Astrocyte (in vitro differentiated cells and primary cell): ENCODE measurements at places on chromosomes 2 and 18. TPM values are rescaled to one million over a fixed set of nuclear protein-coding genes. Genes with fewer than 3 reads are reported as not detected.

PSD4 gene
- 2.6 and 4.0 TPM in 2 replicates for total RNA-seq

GALNT14 gene
- total RNA-seq: 2.1 and 2.9 TPM in 2 replicates

CNTNAP5 gene
- total RNA-seq: 0.30 TPM in 1 of 2 replicates, not detected in the other

GPR55 gene
- total RNA-seq: 0.12 TPM in 1 of 2 replicates, not detected in the other

THSD7B gene
- total RNA-seq: 0.14 and 0.18 TPM in 2 replicates

FBLN7 gene
- total RNA-seq: not detected in 2 replicates

ABCB11 gene
- 0.02 TPM in 1 of 2 replicates, not detected in the other for total RNA-seq

SP5 gene
- 0.11 TPM in 1 of 2 replicates, not detected in the other for total RNA-seq

RTP5 gene
- not detected in 2 replicates for total RNA-seq

POTEJ gene
- total RNA-seq: not detected in 2 replicates

B3GNT7 gene
- 1.2 and 1.7 TPM in 2 replicates for total RNA-seq

TMEM163 gene
- total RNA-seq: 0.12 and 0.18 TPM in 2 replicates

RUFY4 gene
- total RNA-seq: not detected in 2 replicates

TMEM169 gene
- 17.9 and 20.1 TPM in 2 replicates for total RNA-seq

MARS2 gene
- total RNA-seq: 8.2 and 8.6 TPM in 2 replicates

SCN2A gene
- 7.5 and 8.2 TPM in 2 replicates for total RNA-seq

CPS1 gene
- 5.8 and 8.0 TPM in 2 replicates for total RNA-seq

XRCC5 gene
- 237 and 249 TPM in 2 replicates for total RNA-seq

DSC1 gene
- 0.18 and 0.43 TPM in 2 replicates for total RNA-seq

GALNT5 gene
- total RNA-seq: 2.2 and 3.1 TPM in 2 replicates

DSG1 gene
- 0.05 TPM in 1 of 2 replicates, not detected in the other for total RNA-seq
